Activated CD8-positive, alpha-beta memory T cell treated with anti-CD3 and anti-CD28 coated beads for 48 hours (primary cell): ENCODE measurements at places on chromosomes 6 and 20.
A peak's percentile ranks its signal among the peaks of the same experiment; 100 is the strongest.

DNA sequence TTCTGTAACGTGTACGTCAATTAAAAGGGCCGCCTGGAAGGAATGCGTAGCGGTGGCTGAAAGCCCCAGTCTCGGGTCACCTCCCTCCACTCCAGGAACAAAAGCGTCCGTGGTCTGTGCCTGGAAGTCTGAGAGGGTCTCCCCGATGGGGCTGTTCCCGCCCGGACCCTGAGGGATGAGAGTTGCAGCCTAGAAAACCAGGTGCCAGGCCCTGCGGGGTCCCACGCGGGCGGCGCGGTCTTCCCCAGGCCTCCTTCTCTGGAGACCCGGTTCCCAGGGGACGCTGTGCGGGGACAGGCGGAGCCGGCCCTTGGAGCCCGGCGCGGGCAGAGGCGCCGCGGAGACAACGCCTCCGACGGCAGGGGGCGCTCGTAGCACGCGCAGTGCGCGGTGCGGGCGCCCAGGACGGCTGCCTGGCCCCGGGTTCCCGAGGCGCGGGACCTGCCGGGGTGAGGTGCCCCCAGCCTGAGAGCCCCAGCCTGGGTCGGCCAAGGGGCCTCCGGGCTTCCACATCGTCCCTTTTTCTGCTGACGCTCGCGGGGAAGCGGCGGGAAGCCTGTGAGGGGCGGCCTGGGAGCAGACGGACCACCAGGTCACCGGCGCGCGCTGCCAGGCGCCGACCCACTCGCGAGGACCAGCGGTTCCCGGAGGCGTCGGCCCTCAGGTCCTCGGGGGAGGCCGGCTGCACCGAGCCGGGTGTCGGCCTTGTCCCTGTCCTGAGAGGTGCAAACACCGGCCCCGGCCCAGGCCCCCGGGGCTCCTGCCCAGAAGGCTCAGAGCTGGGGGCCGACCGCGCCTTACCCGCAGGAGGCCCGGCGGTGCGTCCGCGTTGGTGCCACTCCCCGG is 5.3 kb upstream of the FOXC1 start:
- peak; percentile 47 for DNase-seq

DNA sequence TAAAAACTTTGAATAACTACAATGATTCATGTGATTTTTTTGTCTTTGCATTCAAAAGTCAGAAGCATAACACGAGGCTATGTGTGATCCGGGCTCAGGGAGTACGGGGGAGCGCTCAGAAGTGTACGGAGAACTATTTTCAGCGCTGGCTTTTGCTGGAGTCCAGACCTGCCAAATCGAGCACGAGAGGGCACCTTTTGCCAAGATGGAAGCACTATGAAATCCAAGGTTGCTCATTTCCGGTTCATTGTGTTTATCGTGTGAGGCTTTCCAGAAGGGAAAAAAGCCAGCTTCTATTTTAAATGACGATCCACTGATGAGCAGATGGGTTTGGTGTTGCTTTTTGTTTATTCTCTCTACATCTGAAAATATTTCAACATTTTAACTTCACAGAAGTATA is 11.3 kb downstream of the RAMACL start:
- DNase-seq, result no peak

DNA sequence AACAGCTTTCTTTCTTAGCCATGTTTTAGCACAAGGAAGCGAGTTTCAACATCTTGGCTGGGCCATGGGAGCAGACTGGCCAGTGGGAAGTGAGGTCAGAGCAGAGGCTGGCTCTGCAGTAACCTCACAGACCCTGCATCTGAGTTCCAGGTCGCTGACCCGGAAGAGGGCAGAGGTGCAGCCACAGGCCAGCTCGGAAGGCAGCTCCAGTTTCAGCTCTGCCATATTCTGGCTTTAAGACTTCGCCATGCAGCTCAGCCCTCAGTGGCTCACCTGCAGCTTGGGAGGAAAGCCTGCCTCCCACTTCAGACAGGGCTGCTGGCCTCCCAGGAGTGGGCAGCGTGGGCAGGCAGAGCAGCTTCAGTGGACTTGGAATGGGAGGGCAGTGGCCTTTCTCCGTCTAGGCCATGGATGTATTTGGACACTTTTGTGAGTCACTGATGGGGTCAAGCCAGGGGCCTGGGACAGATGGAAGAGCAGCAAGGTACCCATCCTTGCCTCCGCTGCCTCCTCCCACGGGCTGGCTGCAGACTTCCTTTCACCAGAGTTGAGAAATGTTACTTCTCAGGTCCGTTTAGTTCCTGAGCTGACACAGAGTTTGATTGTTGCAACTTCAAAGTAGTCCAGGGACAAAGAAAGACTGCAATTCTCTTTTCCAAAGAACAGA is 18.5 kb downstream of the CST8 start:
- no peak for DNase-seq

GRCh38 chr6:16146028-16146427 is 17.1 kb downstream of the MYLIP start:
- no peak for DNase-seq

DNA sequence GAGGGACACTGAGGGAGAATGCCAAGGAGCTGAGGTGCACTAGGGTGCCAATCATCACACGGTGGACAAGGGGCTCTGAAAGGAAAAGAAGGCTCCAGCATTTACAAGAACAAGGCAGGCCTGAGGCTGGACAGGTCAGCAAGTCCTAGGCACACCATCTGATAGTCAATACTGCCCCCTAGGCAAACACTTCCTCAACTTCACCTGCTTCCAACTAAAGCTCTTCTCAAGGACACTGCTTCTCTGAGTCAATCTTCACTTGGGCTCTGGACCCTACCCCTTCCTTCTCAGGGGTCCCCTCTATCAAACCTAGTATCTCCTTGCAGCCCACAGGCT is 37.7 kb upstream of the SLC4A11 start:
- DNase-seq, result no peak

GRCh38 chr20:29742699-29743100 is 1514.8 kb upstream of the DEFB115 start:
- DNase-seq, result no peak

DNA sequence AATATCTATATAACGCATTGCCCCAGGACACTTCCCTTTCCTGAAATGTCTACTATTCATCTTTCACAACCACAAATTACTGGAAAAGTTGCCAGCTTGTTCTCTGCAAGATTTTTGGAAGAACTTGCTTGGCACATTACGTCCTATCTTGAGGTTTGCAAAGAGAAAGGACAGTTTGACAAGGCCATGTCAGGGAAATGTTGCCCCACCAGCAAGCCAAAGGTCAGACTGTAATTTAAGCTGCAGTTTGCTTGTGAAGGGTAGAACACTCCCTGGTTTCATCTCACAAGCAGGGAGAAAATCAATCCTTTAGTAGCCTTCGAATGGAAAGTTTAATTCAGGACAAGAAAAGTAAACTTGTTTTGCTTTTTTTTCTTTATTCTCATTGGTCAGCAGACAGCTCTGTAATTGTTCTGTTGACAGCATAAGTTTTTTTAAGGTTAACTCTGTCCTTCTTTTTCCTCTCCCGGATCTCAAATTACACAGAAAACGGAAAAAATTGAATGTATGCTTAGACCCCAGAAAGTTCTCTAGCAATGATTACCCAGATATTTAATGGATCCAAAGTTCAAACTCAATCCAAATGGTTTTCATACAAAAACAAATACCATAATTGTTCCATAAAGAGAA is 541.8 kb upstream of the NRSN1 start:
- DNase-seq, result no peak

- DNase-seq, result no peak
Observed at GRCh38 chr6:27492631-27493190, 19.8 kb upstream of the ZNF184 start.

- no peak for DNase-seq
Observed at GRCh38 chr6:90184334-90185298, 112.0 kb downstream of the BACH2 start.

DNA sequence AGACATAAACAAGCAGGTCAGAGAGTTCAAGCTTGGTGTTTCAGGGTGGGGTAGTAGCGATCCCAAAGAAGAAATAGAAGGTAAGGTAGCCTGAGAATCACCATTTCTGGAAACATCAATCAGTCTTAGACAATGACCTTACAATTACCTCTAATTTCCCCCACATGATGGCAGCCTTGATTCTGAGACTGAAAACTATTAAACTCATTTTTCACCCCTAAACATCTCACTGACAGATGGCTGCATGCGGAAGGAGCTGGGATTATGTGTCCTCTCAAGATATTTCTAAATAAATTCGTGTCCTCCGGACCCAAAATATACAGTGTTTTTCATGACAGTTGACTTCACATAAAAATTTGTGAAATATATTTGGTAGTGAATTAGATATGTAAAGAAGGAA is 61.0 kb downstream of the KIF6 start:
- DNase-seq, result no peak

DNA sequence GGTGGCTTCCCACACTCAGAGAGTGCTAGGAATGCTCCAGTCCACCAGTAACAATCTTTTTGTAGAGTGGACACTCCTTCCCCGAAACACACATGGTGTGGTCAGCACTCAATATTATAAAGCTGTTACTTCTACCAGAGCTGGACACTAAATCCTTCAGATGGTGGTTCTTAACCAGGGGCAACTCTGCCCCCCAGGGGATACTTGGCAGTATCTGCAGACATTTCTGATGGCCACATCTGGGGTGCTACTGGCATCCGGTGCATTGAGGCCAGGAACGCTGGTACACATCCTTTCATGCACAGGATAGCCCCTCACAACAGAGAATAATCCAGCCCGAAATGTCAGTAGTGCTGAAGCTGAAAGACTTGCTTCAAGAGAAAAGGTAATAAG is 124.4 kb downstream of the NFATC2 start:
- no peak for DNase-seq

GRCh38 chr6:11413117-11413687 is 124.3 kb upstream of the TMEM170B start:
- no peak for DNase-seq

- DNase-seq, result no peak
Observed at GRCh38 chr6:150409576-150410066, 40.8 kb downstream of the IYD start.

DNA sequence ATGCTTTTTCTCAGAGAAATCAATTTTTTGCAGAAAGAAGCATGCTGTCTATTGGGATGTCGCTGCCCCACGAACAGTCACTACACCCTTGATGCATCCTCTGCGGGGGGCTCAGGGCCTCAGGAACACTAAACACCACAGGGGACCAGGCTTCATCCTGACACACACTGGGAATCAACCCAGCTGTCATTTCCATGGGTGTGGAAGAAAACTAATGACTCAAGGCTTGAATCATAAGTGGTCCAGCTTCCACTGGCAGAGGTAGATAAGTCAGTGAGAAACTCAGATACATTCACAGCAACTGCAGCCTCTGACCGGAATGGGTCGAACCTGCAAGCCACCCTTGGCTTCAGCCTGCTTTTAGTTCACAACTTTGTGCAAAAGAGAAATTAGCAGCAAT is 81.3 kb upstream of the SPTLC3 start:
- no peak for DNase-seq

- DNase-seq, result no peak
Observed at GRCh38 chr20:35698298-35699126, 640 bp downstream of the NFS1 start.

- no peak for DNase-seq
Observed at GRCh38 chr6:142811923-142812322, 133.1 kb downstream of the HIVEP2 start.

GRCh38 chr20:23112595-23112994 is 26.5 kb upstream of the CD93 start:
- no peak for DNase-seq

GRCh38 chr6:153125032-153125431 is 6.0 kb downstream of the RGS17 start:
- DNase-seq, result no peak

DNA sequence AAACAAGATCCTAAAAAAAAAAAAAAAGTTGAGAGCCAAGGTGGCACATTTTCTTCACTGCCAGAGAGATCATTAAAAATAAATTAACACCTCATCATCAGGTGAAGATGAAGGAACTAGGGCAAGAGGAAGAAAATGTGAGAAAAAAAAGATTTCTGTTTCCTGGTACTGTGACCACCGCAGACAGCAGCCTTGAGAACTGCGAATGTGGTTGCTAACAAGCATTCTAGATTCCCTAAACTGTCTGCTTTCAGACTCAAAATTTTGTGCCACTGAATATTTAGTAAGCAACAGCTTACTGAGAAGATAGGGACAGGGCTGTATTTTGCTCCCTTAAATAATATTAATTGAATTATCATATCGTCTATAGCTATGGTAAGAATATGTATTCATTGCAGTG is 24.1 kb upstream of the MBOAT1 start:
- DNase-seq, result no peak

DNA sequence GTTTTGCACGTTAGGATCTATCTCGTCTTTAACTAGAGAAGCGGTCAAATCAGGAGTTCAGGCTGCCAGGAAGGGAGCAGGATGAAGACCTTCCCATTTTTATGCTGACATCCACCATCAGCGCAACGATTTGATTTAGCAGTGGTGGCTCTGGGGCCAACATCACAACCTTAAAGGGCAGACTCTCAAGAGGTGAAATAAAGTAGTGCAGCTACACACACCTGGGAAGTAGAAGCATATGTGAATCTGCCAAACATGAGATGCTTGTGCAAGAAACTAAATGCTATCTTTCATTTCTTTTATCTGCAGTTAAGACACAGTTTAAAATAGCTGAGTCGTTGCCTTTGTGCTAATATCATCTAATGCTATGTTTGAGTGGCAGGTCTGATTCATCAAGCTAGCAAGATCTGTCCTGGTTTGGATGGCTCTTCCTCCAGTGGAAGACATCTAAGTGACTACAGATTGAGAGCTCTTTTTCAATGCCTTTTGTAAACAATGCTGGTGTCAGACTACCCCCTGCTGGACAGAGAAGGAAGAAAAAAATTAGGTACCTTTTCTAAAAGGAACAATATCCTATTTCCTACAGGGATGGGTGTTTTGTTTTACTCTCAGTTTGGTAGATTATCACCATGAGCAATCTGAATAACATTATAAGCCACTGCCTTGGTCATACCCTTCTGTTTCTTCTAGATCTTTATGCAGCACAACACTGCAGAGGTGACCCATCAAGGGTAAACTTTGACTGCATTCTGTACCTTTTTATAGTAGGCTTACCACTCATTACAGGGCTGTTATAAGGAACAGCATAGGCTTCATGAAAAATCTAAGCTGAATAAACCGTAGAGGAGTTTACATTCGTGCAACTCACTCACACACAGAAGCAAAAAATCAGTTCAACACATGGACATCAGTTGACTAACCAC is 171.6 kb upstream of the FBXL4 start:
- DNase-seq, result no peak

- no peak for DNase-seq
Observed at GRCh38 chr20:1163653-1164052, 21.1 kb downstream of the TMEM74B start.

GRCh38 chr6:36389353-36389752 is 1.9 kb upstream of the ETV7 start:
- DNase-seq, result no peak

- no peak for DNase-seq
Observed at GRCh38 chr20:41135187-41135887, 2.0 kb upstream of the PLCG1 start.

DNA sequence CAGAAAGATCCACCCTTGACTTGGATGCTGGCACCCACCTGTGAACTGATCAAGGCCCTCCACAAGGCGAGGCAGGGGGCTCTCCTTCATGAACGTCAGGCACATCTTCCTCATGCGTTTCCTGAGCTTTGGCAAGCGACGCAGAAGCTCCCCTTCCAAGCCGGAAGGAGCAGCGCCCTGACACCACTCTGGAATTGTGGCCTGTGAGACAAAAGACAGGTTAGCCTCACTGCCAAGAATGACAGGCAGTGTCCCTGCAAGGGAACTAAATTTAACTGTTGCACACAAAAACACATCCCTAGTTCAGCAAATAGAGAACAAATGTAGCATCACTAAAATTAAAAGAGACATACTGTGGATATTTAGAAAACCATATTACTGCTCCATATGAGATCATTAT is 42.0 kb upstream of the LYRM2 start:
- DNase-seq, result no peak

GRCh38 chr6:127102299-127102698 is 16.2 kb upstream of the RSPO3 start:
- no peak for DNase-seq
